G401 (cell line): ENCODE measurements at places on chromosomes 1 and 21.

DNA sequence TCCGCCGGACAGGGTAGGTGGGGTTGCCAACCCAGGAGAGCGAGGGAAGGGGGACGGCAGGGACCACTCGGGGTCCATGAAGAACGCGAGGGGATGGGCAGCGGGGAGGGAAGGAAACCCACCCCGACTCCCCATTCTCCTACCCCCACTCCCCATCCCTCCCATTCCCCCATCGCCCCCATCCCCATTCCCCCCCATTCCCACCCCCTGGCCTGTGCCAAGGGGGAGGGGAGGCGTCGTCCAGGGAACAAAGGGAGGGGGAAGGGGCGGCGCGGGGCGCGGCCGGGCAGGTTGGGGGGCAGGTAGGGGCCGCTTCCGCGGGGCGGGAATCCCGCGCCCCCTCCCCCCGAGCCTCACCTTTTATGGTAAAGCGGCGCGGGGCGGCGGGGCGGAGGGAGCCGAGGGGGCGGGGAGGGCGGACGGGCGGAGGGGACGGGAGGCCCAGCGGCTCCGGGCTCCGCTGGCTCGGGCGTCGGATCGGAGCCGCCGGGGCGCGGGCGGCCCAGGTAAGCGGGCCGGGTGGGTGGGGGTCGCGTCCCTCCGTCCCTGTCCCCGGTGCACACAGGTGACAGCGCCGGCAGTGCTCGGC lies at the start of gene FBLIM1:
TSS of gene FBLIM1 (plus strand) at position 453 of the 589 bp plus-strand sequence. CDS start 6,189 bp downstream, outside the sequence.
- DNase-seq = no peak

GRCh38 chr1:215608646-215609045 lies 41.5 kb downstream of the KCTD3 start:
- no peak for DNase-seq

DNA sequence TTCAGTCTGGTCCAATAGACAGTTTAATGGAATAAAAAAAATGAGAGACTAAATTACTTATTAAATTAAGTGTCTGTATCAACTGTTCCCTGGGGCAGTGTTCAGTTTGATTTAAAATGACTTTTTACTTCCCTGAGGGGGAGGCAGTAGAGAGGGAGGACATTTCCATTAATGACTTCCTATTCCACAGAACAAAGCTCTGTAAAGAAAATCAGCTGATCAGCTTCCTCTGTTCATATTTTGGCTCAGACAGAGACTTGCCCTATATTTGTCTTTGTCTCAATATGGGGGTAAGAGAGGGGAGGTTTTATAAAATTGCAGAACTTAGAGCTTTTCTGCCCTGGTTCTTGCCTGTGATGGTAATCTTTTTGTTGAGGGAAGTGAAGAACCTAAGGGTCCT lies 8.4 kb downstream of the CFAP126 start:
- DNase-seq = no peak

DNA sequence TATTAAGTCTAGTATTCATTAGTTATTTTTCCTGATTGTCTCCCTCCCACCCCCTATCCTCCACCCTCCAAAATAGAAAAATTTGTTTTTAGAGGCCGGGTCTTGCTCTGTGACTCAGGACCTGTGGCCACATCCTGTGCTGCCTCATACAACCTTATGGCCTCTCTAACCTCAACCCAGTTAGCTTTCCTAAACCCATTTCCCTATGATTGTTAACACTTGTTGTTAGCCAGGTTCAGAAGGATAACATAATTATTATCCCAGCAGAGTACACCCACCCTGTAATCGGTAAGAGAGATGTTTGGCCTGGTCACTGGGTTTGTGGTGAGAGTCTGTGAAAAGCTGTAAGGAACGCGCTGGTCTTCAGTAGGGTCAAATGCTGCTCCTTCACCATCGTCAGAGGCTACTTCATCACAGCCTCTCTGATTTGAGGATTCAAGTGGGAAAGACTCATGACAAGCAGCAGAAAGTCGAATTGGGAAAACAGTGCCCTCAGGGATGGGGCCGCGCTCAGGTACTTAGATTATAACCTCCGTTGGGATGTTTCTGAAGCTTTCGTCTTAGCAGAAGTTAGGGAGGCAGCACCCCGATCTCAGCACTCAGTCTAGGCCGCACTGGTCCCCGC lies 35.9 kb upstream of the HMGN1 start:
- no peak for DNase-seq

DNA sequence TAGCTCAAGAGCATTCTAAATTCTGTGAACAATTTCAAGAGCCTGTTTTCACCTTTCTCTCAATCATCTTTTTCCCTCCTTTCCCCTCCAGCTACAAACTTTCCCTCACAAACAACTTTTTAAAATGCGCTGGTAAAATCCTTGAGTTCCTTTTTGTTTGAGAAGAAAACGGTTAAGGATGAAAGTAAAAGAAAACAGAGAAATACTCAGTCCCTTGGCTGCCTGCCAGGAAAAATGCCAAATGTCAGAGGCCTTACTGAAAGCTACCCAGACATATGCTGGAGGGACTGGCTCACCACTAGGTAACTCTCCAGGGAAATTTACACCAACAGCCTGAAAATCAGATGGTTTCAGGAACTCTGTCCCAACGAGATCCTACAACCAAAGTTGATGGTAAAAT lies 11.0 kb upstream of the SERBP1 start:
- DNase-seq = no peak

DNA sequence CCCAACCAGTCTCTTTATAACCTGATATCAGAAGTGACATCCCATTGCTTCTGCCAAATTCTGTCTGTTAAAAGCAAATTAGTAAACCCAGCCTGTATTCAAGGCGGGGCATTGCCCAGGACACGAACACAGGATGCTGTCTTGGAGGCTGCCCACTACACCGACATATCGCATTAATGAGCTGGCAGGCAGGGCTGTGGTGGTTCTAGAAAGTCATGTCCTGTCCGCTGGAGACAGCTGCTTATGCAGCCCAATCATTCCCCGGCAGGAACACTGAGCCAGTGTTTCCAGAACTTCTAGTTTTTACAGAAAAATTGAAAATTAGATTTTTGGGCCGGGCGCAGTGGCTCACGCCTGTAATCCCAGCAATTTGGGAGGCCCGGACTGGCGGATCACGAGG lies 19.3 kb downstream of the C1orf167 start:
- DNase-seq = no peak

DNA sequence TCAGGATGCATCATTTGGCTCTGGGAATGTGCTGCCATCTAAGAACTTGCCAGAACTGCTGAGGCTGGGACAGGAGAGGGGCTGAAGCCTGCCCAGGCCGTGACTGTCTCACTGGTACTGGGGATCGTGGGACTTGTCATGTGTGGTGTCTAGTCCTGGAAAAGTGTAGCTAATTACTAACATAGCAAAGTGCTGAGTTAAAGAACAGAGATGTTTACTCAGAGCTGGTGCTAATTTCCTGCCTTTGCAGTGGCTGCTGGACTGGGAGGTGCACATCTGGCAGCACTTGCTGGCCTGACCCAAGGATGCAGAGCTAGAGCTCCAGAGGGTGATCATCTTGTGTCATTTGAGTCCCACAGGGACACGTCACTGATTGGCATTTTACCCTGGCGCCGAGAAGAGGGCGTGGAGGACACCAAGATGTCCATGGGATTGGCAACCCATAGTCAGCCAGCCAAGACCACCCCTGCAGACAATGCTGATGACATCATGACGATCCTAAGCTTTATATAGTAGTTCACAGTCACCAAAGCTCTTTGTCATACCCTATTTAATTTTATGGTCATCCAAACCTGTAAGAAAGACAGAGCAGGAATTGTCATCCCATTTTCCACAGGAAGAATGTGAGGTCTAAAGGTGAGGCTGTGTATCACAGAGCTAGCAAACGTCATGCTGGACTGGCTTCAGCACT lies 110.1 kb upstream of the SLC44A3 start:
- no peak for DNase-seq

- DNase-seq = no peak
Observed at GRCh38 chr1:229973297-229973612, 93.8 kb upstream of the GALNT2 start.

DNA sequence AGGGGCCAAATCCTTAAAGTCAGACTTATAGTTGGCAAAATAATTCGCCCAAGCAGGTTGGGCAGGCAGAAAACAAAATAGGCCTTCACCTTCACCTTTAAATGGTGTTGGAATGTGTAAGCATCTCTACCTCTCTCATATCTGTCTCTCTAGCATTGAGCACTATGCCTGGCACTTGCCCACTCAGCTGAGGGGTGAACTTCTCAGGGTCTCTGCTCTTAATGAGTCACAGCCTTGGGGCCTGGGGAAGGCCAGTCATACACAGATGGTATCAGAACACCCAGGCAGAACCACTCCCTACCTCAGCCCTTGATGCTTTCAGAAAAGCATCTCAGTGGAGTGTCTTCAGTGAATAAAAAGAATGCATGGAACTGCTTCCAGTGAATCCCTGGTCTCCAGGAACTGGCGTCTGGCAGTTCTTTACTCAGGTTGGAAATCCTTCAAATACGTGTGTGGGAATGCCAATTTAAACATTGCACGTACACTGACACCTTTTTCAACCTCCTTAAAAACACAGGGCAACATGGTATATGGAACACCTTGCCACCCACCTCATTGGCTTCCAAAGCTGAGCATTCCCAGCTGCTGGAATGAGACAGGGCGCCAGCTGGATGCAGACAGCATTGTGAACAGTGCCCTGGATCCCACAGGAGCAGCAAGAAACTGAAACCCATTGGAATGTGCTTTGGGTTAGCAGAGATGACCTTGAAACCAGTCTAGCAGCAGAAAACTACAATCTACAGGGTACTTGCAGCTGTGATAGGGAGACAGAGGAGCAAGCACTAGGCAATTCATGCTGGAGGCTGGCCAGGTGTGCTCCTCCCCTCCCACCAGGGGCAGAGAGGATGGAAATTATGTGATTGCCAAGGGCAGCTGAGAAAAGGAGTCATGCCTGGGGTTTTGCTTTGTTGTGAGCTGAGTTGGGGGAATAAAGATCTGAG lies 30.0 kb downstream of the ZNF697 start:
- no peak for DNase-seq

GRCh38 chr1:244074559-244075171 lies 23.6 kb downstream of the ZBTB18 start:
- DNase-seq = no peak

GRCh38 chr1:20726118-20726911 lies 6.2 kb downstream of the SH2D5 start:
- no peak for DNase-seq

DNA sequence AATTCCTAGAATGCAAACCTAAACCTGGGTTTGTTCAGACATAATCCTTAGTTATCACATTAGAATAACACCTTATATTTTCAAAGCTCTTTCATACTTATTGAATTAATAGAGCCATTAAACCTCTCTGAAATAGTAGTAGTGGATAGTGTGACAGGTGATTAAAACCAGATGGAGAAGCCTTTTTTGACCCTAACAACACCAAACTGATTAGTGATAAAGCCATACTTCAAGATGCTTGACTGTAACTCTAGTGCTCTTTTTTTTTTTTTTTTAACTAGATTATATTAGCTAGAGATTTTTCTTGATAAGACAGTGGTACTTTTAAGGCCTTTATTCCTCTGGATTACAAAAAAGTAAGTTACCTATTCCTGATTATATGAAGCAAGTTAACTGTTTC lies 190.1 kb downstream of the ST6GALNAC3 start:
- no peak for DNase-seq

- no peak for DNase-seq
Observed at GRCh38 chr1:77548285-77548684, 134.2 kb downstream of the ZZZ3 start.

GRCh38 chr1:116751146-116751545 lies 3.1 kb upstream of the CD2 start:
- no peak for DNase-seq

GRCh38 chr1:167447521-167448136 lies 70.7 kb downstream of the CD247 start:
- DNase-seq = peak; percentile 51

DNA sequence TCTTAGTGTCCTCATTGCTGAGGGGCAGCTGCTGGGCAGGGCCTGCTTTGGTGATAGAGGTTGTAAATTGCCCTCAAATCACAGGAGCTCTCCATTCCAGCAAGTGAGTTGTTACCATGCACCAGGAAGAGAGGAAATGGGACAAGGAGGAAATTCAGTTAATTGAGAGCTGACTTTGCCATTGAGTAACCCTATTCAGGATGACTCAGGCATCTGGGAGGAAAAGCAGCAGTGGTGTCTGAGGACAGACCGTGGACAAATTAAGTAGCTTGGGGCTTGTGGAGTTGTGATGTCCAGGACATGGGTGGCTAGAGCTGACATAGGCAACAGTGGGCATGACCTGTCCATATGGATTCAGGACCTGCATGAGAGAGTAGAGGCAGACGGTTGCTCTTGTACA lies 5.9 kb downstream of the ARHGEF10L start:
- DNase-seq = no peak

- peak; percentile 37 for DNase-seq
Observed at GRCh38 chr1:234545517-234546386, 64.2 kb downstream of the IRF2BP2 start.

DNA sequence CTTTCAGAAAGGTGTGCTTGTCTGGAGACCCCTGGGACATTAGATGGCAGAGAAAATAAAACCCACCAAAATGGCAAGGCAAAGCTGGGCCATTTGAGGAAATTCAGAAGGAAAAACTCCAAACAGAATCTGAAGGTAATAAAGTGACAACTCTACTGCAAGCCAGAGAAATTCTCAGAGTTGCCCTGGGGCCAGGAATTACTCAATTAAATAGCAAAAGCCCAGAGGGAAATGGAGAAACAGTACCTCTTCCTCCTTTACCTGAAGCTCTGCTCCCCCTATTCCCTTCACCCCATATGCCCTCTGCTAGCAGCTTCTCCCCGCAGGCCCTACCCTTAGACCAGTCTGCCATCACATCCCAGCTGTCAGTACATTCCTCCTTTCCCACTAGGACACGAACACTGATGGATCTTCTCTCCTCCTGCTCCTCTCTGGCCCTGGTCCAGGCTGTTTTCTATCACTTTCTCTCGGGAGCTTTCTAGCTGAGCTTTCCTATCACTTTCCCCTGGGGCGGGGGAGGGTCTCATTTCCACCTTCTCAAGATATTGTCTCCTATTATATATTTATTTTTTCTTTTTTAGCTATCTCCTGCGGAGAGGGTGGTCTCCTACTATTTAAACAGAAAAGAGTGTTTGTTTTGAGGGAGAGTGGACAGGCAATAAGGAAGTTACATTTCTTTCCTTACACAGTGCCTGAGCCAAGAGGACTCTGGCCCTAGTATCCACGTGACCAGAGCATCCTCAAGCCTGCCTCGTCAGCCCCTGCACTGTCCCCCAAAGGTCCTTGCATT lies 47.7 kb upstream of the RBM15 start:
- no peak for DNase-seq

DNA sequence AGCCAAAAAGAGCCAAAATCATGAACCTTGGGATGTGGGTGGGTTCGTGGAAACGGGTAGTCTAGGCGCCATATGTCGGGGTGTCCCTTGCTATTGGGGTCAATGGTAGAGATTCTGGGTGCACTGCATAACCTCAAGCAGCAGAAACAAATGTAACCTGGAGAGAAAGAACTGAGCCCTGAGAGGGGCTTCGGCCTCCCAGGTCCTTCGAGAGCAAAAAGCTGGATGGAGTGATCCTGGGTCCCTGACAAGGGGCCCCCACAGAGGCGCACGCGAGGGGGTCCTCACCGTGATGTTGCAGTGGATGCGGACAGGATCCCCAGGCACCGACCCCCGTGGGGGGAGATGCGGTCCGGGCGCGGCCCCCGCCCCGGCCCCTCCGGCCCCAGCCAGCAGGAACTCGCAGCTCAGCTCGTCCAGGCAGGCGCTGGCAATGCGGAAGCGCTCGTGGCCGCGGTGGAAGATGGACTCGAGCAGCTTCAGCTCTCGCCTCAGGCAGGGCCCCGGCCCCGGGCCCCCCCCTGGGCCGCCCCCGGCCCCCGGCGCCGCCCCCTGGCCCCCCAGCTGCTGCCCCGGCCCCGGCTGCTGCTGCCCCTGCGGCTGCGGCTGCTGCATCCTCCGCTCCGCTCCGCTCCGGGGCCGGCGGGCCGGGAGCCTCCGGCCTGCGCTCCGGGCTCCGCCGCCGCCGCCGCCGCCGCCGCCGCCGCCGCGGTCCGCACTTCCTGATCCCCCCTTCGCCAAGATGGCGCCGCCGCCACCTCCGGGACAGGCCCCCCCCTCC lies at the start of gene UBE2Q1:
TSS of gene UBE2Q1 (minus strand) at position 724 of the 781 bp plus-strand sequence. CDS start at position 615, 109 bp downstream.
- DNase-seq = no peak
